ENCODE measurements at places on chromosomes 12 and 14. TPM values are rescaled to one million over a fixed set of nuclear protein-coding genes. Genes with fewer than 3 reads are reported as not detected.
A peak's percentile ranks its signal among the peaks of the same experiment; 100 is the strongest.

DNA sequence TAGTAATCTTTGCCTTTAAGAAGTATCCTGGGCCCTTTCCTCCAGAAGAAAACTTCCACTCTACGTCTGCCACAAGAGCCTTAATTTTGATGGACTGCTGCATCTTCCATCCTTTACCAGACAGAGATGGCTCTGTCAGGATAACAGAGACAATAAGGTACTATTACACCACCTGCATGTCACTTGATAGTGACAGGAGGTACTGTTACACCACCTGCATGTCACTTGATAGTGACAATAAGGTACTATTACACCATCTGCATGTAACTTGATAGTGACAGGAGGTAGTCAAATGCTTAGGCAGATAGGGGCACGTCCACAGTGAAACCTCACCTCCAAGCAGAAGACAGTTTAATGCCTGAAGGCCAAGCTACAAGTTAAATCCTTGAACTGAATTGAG, 13.9 kb downstream of the OR6C74 start:
- no peak for DNase-seq

DNA sequence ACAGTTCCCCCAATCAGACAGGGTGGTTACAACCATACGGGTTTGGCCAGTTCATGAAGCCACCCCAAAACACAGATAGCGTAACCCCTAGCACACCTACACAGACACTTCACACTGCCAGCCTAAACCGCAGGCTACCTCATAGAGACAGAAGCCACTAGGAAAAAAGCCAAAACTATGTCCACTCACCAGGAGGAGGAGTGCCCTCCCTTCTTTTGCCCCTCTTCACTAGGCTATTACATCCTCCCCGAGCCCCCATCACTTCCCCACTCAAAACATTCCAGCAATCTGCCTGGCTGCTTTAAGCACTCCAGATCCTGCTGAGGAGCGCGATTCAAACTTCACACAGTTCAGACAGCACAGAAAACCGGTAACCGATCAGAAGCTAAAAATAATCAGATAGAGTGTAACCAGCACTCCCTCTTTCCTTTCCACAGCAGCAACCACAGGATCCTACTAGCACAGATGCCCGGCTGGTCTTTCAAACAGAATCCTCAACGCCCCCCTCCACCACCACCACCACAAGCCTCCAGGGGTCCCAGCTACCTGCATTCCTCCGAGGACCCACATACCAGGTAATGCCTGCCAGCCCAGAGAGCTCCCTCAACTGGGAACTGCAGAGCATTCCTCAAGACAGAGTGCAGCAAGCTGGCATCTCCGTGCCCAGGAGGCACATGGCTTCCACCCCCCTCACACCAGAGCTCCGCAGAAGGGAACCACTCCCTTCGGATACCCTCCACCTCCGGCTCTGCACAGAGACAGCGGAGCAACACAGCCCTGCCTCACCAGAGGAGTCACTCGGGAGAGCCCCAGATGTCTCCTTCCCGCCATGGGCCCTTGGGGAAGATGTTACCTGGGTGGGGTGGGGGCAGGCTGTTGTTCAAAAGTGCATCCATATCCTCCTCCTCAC, 1.5 kb downstream of the CHD4 start:
- no peak for DNase-seq

DNA sequence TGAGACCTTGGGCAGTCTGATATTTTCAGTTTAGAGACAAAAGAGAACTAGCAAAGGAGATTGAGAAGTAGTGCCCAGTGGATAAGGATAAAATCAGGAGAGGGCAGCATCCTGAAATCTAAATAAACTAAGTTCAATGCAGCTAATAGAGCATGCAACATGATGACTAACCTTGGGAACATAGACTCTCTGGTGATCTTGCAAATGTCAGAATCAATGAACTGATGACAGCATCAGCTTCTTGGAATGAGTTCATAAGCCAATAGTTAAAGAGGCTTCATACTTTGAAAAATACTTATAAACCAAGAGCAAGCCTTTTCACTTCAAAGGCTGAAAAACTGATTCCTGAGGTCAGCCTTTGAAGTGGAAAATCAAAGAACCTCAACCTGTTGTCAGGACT, 8.2 kb downstream of the TAS2R19 start:
- no peak for DNase-seq

GRCh38 chr14:75191100-75191499, 14.7 kb upstream of the TMED10 start:
- DNase-seq = no peak

DNA sequence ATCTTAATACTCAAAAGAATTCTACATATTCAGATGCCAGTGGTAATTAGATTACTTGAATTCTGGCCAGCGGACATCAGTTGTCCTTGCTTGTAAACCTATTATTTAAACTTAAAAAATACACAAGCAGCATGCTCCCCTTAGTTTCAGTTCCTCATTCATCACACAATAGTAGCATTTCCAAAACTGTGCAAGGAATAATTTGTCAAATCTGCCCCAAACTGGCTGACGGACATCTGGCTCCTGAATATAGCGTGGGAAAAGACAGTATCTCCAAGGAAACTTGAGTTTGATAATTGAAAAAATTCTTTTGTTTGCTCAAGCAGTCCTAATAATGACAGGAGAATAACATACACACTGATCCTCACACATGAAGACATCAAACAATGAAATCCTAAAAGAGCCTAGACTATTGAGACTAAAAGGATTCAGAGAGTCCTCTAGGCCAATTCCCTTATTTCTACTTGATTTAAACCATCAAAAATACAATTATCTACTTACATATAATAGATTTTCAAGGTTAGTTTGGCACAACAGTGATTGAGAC, 90.4 kb downstream of the KIF21A start:
- DNase-seq = no peak

DNA sequence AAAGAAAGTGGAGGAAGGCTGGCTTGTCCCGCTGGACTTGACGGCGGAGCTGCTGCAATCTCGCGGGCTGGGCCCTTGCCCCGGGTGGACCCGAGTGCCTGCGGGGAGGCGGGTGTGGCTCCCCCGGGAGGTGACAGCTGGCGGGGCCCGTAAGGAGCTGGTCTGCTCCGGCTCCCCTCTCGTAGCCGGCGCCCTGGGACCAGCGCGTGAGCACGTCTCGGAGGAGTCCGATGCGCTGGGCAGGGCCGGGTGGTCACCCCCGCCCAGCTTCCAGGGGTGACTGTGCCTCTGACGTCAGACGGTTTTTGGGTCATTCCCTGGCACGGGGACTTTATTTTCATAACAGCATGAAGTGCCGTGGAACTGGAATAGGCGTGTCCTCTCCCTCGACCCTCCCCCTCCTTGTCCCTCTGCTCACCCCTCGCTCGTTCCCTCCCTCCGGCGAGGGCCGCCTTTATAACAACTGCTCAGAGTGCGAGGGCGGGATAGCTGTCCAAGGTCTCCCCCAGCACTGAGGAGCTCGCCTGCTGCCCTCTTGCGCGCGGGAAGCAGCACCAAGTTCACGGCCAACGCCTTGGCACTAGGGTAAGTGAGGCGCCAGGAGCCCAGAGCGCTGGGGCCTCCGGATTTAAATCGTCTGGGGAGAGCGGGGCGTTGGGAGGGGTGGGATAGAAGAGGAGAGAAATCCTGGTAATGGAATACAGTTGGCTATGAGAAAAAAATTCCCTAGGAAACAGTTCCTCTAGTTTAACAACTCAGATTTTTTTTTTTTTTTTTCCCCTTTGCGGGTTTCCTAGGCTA, at the start of gene GPRC5A:
Gene GPRC5A (plus strand): TSS at position 483 of the 801 bp plus-strand sequence. CDS start 16,688 bp downstream, outside the sequence.
- peak; percentile 77 for DNase-seq

- DNase-seq = peak; percentile 75
Observed at GRCh38 chr14:104353921-104354701, 215.7 kb downstream of the KIF26A start.

DNA sequence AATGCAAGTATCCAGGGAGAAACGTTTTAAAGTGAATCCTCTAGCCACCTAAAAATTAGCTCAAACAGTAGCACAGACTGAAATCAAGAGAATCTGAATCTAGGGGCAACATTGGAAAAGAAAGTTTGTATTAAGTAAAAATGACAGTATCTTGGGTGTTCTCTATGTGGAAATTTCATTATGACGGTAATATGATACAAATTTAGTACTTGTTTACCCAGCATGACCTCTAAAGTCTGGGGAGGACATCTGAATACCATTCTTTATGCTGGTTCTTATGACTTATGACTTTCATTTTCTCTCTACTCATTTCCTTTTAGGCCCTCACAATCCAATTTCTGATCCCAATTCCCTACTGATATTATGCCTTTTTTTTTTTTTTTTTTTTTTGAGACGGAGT, 14.0 kb downstream of the GTSF1 start:
- no peak for DNase-seq

- no peak for DNase-seq
Observed at GRCh38 chr12:10614056-10614370, 604 bp upstream of the MAGOHB start.

DNA sequence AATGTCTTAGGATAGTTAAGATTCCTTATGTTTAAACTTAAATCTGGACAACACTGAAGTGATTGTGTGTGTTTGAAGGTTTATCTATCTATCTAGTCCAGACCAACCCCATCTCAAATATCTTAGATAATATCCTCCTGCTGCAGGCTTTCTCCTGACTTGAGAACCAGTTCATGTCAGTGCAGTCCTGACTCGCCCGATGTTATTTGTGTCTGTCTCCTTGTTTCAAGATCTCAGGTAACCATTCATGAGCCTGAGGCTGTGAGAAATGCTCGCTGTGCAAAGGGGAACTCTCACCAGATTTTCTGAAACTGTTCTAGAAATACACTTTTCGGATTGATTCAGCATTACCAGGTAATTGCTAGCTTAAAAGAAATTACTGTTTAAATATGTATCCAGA, 356.2 kb downstream of the SNAPC1 start:
- no peak for DNase-seq

- DNase-seq = no peak
Observed at GRCh38 chr12:105331805-105332251, 1.3 kb downstream of the C12orf75 start.

SOX5 gene
- total RNA-seq = 2.2 TPM

TMEM233 gene
- total RNA-seq = 1.2 TPM

HHIPL1 gene
- 1.9 TPM for total RNA-seq

GNB3 gene
- total RNA-seq = 9.7 TPM

RNASE3 gene
- not detected for total RNA-seq

CABP1 gene
- total RNA-seq = 2.8 TPM

All from cardiac septum (tissue), 1 donor.